ENCODE measurements at places on chromosomes 2 and 18.
A peak's percentile ranks its signal among the peaks of the same experiment; 100 is the strongest.

DNA sequence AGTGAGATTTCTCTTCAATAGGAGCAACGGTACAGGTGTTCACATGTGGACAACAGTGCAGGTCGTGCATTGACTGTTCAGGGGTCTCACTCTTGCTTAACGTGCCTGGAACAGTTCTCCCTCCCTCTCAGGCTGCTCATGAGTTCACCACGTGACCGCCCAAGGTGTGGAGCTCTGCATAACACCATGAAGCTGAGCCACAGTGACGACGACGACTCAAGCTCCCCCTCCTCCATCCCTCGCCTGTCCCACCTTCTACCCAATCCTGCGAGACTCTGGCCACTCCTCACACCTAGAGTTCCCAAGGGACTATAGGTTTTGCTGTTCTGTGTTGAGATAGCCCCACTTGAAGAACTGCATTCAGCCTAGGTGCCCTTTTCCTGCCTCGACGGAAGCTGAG, 42.8 kb downstream of the STK25 start:
- no peak for DNase-seq

DNA sequence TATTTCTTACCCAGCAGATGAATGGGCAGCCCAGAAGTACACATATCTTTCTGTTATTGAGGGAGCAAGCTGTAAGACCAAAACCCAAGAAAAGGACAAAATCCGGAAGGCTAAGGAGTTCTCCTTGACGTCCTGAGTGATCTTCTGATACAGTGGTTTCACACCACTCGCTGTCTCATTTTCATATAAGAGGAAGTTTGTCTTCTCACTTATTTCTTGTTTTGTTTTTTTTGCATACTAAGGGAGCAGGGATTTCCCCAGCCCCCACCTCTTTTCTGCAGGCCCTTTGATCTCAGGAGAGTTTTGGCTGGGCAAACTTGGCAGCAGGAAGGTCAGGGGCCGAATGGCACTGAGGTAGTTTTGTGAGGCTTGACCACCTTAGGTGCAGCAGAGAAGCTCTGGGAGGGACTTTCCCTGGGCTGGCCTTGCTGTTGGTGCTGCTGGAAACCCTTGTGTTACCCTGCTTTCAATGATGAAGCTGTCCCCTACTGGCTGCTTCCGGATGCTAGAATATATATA, 13.3 kb downstream of the CHRNA1 start:
- DNase-seq, result no peak

GRCh38 chr18:63138436-63139340, 180.9 kb downstream of the BCL2 start:
- no peak for DNase-seq

- no peak for DNase-seq
Observed at GRCh38 chr2:38239452-38239851, 137.6 kb downstream of the ATL2 start.

DNA sequence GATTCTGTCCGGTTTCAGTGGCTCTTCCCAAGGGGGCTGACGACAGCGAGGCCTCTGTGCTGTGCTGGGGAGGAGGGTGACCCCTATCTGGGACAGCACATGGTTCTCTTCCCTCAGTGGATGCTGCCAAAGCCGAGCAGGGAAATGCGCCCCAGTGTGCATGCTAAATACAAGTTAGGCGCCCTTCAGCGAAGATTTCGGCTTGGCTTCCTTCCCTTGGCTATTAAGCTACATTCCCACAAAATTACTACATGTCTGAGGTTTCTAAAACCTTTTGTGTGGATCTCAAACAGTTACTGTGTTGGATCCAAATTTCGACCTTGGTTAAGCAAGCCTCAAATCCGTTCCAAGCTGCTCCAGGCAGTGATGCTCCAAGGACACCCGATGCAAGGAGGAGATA, 440.3 kb downstream of the NRXN1 start:
- DNase-seq, result no peak

DNA sequence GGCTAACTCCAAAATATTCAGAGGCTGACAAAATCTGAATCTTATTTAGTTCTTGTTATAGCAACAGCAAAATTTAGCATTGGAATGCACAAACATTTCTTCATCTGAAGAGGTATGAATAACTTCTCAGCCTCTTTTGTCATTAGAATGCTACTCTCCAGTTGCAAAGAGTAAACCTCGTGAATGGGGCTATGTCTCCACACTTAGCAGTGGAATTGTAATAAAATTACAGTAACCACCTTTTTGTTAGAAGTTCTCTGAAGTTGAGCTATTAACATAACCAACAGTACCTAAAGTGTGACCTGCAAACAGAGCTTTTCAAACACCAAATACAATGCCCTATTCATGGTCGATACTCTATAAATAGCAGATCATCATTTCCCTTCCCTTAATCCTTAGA, 50.2 kb upstream of the GALNT3 start:
- no peak for DNase-seq

DNA sequence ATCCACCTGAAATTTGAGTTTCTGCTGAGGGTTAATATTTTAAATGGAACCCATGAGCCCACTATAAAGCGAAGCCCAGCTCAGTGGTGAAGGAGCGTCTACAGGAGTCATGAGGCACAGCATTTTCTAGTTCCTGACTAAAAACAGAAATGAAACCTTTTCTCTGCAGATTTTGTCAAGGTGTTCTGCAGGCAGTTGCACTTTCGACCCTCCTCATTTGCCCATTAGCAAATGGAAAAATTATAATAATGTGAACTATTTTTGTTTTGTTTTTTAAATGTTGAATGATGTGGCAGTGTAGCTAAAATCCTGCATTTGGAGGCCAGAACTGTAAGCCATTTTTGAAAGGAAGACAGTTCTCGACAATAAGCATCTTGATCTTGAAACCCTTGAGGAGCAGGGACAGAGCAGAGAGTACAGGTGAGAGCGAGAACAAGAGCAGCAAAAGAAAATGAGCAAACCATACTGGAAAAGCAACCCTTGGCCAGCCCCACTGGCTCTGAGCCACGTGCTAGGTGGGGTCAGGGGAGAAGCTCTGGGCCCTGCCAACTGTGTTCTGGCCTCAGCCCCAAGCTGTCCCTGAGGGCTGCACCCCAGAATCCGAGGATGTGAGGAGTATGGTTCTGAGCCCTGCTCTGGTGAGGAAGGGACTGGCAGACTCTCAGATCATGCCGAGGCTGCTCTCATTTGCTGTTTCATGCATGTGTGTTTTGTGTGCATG, 26.4 kb upstream of the COPS8 start:
- no peak for DNase-seq

GRCh38 chr2:208066016-208066415, 40.7 kb upstream of the PLEKHM3 start:
- no peak for DNase-seq

DNA sequence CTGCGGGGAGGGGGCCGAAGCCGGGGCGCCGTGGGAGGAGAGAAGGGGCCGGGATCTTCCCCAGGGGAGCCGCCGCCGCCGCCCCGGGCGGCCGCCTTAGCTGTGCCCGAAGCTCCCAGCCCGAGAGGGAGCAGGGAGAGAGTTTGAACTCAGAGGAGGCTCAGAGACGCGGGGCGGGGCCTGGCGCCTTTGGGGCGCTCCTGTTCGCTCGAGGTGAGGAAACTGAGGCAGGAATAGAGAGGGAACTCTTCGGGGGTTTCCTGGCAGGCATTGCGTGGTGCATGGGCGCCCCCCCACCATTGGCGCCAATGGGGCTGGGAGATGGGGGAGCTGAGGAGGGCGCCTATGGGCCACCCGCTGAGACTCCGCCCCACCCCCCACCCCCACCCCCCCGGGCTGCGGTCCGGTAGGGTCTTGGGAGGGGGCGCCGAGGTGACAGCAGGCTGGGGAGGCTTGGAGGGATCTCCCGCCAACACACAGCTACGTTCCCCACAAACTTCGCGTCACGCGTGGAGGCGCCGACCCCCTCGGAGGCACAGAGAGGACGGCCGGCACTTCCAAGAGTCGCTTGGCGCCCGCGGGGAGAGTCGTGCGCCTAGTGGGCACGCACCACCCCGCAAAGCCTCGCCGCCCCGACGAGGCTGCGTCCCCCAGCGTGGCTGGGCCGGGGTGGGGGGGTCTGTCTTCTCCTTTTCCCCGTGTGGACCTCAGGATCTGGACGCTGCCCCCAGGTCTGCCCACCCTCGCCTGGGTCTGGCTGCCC, 680 bp downstream of the CTDSP1 start:
- DNase-seq, result no peak

- no peak for DNase-seq
Observed at GRCh38 chr18:28716338-28716737, 539.4 kb upstream of the CDH2 start.

DNA sequence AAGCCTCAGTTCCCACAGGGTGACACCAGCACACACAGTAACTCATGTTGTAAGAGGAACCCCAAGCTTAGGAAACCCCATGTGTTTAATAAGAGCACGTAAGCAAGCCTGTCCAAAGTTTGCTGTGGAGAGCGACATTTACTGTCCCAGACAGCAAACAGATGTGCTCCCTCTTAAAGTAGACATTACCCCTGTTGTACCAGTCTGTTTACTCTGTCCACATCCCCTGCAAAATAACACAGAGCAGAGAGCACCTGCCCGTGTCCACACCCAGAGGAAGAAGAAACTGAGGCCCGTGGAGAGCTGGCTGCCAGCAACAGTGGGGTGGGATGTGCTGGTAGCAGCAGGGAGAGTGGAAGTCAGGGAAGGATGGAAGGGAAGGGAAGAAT, 243.5 kb downstream of the GBX2 start:
- DNase-seq, result no peak

DNA sequence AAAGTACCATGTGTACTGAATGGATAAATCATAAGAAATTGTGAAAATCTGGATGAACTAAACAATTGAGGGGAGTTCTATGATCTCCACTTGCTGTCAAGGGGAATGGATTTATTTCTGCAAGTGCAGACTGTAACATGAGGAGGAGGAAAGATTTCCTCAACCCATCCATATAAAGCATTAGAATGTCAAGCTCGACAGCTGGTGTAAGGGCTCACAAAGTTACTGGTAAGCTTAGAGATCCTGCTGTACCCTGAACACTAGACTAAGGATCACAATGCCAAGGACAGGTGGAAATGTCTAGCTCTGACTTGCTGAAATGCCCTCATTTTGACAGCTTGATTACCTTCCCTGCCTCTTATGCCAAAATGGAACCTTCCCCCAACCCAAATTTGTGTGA, 125.3 kb downstream of the TCF4 start:
- DNase-seq, result no peak

DNA sequence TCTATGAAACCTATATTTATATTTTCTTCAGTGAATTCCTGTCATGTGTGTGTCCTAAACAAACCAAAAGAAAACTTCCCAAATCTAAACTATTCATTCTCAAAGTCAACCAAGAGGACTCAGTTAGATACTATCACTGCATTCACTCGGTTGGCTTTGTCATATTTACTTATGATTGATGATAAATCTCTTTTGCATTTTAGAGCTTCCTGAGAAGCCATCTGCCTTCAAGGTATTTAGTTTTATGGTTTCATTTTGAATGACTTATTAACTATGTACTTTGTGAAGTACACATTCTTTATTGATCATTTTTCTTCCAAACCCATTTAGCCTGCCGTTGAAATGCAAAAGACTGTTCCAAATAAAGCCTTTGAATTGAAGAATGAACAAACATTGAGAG, 36.2 kb downstream of the ANKRD30B start:
- DNase-seq, result no peak

DNA sequence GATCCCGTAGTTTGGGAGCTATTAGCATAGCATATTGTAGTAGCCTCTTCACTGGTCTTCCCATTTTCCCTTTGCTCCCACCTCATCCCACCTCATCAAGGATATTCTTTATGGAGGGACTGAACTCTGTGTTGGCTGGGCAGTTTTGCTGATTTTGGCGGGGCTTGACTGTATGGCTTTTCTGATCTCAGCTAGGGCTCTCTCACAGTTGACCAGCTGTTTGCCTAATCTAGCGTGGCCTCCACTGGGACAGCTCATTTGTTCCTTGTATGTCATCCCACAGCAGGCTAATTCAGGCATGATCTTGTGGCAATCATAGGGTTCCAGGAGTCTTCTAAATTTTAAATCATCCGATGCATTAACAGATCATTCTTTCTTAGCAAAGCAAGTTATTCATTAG, 30.2 kb upstream of the MTX2 start:
- no peak for DNase-seq

- DNase-seq, result peak; percentile 95
Observed at GRCh38 chr2:20604951-20605381, 45.9 kb downstream of the HS1BP3 start.

DNA sequence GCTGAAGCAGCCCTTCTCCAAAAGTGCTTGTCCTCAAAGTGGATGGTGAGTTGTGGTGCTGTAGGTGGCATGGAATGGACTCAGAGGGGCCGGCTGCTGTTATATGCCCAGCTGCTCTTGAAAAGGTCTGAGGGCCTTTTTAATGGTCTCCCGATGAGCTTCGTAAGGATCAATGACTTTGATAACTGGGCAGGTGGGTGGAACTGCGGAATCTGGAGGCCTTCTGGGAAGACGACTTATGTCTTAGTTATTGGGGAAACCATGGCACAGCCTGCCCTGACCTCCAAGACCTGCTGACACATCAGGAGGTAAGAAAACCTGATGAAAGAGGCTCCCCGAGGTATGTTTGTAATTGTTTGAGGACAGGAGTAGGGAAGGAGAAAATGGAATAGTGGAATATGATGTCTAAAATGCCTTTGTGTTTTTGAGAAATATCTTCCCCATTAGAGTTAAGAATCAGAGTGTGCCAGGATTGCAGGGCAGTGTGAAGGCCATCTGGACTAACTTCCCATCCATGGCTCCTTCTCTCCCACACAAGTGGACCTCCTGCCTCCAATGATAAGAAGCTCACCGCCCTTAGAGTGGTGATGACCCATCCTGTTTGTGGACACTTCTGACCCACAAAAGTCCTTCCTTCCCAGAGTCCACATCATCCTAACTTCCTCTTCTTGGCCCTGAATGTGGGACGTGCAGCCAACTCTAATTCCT, 236.1 kb downstream of the FHOD3 start:
- DNase-seq, result no peak

DNA sequence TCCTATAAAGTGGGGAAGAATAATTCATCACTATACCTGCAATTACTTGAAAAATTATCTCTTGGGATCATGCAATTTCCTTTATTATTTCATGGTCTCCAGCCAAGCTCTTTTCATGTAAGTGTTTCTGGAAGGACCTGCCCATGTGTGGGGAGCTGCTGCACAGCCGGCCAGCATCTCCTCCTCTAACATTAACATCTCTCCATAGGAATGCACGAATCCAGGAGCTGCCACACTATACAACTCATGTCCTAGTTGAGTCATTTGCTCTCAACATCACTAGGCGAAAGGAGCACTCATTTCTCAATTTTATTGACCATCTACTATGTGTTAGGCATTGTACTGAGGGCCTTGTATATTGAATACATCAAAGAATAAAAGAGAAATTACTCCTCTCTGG, 144.3 kb upstream of the ERBB4 start:
- no peak for DNase-seq

DNA sequence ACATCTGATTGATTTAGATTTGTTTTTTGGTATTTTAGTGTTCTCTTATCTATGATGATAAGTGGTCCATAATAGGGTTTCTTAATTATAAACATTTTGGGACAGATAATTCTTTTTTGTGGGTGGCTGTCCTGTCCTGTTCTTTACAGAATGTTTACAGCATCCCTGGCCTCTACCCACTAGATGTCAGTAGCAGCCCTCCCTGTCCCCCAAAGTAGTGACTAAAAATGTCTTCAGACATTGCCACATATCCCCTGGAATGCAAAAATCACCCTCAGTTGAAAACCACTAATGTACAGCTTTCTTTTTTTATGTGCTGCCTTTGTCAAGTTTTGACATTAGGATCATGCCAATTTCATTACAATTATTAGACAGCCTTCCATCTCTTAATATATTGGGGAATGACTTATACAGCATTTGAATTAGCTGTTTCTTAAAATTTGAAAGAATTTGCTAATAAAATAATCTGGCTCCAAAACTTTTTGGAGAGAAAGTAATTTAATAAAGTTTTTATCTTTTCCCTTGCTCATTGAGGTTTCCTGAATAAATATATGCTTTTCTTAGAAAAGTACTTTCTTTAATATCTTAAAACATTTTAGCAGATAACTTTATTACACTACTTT, 19.5 kb downstream of the WIPF1 start:
- no peak for DNase-seq
